Stimulated activated CD4-positive, alpha-beta T cell treated with anti-CD3 and anti-CD28 coated beads, TNF-alpha, amount 100 ng/mL, for 48 hours (primary cell): ENCODE measurements at places on chromosomes 5 and 9.

DNA sequence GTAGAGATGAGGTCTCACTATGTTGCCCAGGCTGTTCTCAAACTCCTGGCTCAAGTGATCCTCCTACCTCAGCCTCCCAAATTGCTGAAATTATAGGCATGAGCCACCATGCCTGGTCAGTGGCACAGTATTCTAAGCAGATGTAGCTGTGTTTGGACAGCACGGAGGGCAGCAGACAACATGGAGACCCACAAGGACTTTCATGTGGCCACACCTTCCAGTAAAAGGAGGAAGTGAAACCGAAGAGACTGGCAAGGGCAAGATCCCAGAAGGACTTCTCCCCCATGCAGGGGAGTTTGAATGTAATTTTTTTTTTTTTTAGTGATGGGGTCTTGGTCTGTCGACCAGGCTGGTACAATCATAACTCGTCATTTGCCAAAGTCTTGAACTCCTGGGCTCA, 172.2 kb downstream of the TRPM3 start:
- DNase-seq: no peak

- no peak for DNase-seq
Observed at GRCh38 chr5:94746731-94747124, 128.3 kb downstream of the SLF1 start.

DNA sequence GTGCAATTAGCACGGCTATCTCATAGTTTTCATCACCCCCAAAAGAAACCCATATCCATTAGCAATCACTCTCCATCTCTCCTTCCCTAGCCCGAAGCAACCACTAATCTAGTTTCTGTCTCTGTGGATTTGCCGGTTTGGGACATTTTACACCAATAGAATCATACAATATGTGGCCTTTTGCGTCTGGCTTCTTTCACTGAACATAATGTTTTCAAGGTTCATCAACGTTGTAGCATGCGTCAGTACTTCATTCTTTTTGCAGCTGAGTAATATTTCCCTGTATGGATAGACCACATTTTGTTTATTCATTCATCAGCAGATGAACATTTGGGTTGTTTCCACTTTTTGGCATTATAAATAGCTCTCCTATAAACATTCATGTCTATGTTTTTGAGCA, 75.4 kb upstream of the TBC1D2 start:
- DNase-seq: no peak

GRCh38 chr5:176846335-176847140, 36.2 kb downstream of the UNC5A start:
- no peak for DNase-seq

DNA sequence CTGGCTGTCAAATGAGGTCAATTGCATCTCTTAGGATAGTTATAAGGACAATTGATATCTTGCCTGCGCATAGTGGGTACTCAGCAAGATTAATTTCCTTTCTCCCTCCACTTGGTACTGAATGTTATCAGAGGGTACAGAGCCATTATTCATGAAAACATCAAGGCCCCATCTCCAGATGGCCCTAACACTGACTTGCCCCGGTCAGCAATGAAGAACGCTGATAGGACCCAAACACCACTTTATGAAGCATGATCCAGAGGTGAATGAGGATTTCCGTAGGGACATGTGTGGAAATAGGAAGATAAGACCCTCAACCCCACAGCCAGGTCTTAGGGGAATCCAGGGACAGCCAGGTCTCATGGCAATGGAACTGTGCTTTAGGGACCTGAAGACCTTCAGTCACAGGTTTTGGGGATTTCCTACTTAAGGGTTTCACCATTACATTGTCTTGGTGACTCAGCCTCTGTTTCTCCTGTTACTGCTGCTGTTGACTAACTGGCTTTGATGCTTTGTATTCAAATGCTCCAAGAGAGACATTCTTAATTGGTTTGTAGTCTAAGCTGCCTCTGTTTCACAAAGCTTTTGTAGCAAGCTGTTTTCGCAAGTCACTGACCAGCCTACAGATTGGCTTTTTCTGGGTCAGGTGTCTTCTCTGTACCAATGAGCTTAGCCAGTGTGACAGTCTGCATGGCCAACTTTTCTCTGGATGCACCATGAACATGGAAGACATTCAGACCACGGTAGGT, 35.3 kb upstream of the IQGAP2 start:
- DNase-seq: peak; percentile 25

GRCh38 chr5:66469684-66470083, 126.5 kb upstream of the MAST4 start:
- no peak for DNase-seq

GRCh38 chr5:103101079-103101750, 18.7 kb downstream of the GIN1 start:
- no peak for DNase-seq

DNA sequence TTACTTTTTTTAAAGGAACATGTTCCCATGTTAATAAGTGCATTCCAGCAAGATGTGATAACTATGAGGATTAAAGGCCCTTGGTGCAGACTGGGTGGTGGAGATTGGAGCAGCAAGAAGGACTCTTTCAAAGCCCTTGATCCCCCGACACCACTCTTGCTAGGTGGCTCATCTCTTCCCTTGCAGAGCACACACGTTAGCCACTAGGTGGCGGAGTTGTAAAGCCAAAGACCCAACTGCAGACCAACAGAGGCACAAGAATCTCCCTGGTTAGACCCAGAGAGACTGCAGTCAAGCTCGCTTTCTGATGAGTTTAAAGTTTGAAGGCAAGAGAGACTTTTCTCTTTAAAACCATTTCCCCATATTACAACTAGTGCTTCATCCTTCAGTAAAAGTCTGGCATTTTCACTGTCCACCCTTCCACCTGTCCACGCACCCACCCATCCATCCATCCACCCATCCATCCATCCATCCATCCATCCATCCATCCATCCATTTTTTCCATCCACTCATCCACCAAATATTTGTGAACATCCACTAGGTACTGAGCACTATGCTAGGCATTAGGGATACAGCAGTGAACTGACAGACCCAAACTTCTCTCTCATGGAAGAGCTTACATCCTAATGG, 226.9 kb downstream of the MSX2 start:
- peak; percentile 34 for DNase-seq

- DNase-seq: no peak
Observed at GRCh38 chr9:89440548-89440947, 57.4 kb downstream of the SEMA4D start.

DNA sequence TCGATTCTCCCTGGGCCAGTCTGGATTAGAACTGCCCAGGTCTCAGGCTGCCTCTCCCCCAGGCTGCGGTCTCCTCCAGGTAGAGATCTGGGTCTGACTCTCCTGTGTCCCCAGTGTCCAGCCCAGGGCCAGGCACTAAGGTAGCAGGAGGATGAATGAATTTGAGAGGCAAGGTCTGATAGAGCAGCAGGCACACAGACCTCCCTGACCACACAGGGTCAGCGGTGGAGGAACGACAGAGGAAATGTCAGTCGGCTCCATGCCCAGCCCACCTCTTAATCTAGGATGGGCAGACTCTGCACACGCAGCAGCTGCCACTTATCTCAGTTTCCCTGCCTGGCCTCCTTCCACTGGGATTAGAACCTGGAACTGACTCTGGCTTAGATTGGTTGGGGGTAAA, 272.7 kb upstream of the MVB12B start:
- DNase-seq: no peak

DNA sequence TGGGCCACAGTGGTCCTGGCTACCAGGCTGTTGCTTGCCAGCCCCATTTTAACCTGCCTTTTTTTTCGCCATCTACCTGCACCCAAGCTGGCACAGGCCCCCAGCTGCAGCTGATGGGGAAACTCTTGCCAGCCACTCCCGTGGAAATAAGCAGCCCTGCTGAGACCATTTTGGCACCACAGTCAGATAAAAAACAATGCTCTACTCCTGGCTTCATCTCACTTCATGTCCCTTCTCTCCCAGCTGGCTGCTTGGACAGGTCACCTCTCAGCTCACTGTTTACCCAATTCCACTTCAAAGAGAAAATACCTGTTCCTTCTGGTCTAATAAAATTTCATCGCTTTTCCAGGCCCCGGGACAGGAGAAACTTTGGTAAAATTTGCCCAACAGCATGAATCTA, 322.6 kb upstream of the SLC30A5 start:
- DNase-seq: no peak

DNA sequence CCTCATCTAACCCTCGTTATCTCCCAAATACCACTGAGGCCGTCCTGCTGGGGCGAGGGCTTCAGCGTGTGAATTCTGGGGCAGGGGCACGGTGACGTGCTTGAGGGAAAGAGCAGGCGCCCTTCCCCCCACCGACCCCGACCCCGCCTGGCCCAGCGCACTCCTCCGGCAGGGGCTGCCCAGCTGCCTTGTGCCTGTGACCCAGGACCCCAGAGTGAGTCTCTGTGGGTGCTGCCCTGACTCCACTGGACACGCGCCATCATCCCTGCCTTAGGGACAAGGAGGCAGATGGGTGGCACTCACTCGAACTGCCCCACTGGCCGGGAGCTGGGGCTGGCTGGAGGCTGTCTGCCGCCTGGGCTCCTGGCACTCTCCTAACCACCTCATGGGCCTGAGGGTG, 136.2 kb upstream of the LPCAT1 start:
- DNase-seq: no peak

DNA sequence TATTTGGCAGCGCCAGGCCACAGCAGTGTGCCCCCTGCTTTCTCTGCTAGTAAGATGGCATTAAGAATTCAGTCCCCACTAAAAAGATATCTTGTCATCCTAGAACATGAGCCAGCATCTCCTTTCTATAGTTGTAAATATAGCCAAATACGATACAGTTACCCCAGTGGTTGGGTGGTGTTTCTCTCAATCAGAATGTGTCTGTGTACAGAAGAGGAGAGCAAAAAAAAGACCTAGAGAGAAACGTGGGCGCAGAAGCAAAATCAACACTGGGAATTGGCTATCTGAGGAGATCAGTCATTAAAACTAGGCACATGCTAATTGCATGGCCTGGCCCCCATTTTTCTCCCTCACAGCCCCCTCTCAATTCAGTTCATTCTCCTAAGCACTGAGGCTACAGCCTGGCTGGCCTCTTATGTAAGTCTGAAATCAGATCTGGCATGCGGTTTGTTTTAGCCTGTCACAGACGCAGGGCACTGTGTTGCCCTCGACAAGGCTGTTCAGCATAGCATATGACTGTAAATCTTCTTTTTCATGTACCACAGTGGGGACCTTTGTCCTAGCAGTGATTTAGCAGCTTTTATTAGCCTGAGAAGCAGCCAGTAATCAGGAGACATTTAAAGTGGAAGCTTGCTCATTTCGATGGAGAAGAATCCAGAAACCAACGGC, 57.8 kb downstream of the RORB start:
- no peak for DNase-seq

- DNase-seq: no peak
Observed at GRCh38 chr5:145471026-145471425, 364.1 kb downstream of the PRELID2 start.

GRCh38 chr9:81529556-81530193, 159.7 kb downstream of the TLE1 start:
- no peak for DNase-seq

DNA sequence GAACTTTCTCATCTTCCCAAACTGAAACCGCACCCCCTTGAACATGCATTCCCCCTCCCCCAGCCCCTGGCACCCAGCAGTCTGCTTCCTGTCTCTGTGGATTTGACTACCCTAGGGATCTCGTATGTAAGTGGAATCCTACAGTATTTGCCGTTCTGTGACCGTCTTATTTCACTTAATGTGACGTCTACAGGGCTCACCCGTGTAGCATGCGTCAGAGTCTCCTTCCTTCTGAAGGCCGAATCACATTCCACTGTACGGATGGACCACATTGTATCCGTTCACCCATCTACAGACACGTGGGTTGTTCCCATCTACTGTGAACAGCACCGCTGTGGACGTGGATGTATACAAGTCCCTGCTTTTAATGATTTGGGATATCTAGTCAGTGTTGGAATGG, 4.5 kb downstream of the PRRX2 start:
- DNase-seq: no peak

- no peak for DNase-seq
Observed at GRCh38 chr5:69048230-69048629, 45.6 kb upstream of the SLC30A5 start.

GRCh38 chr9:81787747-81788632, 98.6 kb upstream of the TLE1 start:
- no peak for DNase-seq

DNA sequence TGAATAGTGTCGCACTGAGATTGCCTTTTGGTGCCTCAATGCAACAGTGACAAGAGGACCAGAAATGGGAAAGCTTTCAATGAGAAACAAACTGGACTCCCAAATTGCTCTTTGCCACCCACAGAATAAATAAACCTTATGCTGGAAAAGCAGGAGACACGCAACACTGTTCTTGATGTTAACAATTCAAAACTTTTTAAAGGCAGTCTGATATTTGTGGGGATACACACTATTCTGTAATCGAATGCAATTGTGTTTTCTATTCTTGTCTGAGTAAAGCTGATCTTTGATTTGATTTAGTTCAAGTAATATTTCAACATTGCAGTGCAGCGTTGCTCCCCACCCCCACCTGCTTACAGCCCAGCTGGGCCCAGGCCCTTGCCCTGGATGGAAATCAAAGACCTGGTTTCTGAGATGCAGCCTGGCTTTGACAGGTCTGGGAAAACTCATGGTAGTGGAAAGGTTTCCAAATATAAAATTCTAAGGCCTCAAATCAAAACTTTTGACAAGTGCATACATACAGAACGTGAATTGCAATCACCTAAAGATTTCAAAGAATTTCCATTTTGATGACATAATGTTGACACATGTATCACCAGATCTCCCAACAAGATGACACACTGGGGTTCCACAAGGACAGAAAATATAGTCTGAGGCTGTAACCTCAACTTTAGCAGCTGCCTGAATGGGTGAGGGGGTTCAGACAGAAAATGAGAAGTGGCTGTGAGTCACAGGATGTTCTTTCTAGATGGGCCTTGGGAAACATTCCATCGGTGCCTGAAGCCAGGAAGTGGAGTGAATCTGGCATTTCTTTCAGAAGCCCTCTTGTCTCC, 55.1 kb downstream of the ABCA1 start:
- no peak for DNase-seq

- no peak for DNase-seq
Observed at GRCh38 chr5:119078861-119079260, 8.0 kb downstream of the DMXL1 start.

DNA sequence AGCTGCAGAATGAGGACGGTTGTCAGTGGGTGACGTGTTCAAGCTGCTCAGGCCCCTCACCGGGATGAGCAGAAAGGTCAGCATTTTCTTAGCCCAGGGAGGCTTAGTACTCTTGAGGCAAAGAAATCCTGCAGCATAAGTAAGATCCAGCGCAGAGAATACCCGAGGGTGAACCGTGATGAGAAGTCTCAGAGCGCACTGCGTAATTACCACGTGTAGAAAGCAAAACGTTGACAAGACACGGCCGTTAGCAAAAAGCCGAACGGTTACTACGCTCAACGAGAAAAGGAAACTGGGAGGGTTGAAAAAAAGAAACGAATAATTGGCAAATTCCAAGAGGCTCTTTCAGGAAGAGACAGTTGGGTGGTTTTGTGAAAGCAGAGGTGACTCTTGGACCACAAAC, 104.0 kb downstream of the COL23A1 start:
- no peak for DNase-seq

GRCh38 chr5:116032094-116032517, at the start of gene ARL14EPL:
ARL14EPL (plus strand) TSS chr5:116032472; CDS start chr5:116051466, 18,994 bp downstream.
- DNase-seq: no peak
